Tongue (tissue), 3 donors: ENCODE measurements at places on chromosomes 6 and 20. TPM values are rescaled to one million over a fixed set of nuclear protein-coding genes. Genes with fewer than 3 reads are reported as not detected.

The CNBD2 gene
- 1.9 TPM for total RNA-seq

- no peak for DNase-seq
Observed at GRCh38 chr20:17914957-17915356, 53.6 kb downstream of the SNX5 start.

DNA sequence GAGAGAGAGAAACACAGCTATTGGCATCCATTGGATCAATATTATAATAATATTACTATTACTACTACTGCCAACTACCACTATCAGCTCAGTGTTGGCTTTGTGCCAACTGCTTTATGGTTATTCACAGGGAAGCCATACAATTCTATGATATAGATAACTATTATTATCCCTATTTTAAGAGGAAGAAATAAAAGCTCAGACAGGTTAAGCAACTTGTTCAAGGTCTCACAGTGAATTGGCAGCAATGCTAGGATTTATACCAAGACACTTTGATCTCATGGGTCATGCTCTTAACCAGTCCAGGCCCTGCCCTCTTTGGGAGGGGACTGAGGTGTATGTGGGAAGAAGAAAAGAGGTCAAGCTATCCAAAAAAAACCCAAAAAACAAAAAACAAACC lies 82.0 kb upstream of the TRAF3IP2 start:
- no peak for DNase-seq

GRCh38 chr6:136137739-136138402 lies 112.2 kb downstream of the MTFR2 start:
- DNase-seq = no peak

DNA sequence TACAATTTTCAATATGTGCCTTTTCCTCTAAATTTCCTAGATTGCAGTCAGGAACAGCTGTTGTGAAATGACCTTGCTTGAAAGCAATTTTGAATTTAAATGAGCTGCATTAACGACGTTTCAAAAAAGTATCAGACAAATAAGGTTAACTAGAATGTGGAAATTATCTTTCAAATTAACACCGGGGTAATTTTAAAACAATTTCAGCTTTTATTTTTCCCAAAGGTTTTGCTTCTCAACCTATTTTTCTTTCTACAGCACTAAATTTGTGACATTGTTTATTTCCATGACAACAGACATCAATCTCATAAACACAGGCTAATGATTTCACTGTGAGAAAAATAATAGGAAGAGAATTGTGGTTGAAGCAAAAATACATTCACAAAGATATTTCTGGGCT lies 38.5 kb downstream of the COL12A1 start:
- DNase-seq = peak; percentile 27

The RSPO4 gene
- not detected for total RNA-seq

The SLC17A9 gene
- 2.3 TPM for total RNA-seq

DNA sequence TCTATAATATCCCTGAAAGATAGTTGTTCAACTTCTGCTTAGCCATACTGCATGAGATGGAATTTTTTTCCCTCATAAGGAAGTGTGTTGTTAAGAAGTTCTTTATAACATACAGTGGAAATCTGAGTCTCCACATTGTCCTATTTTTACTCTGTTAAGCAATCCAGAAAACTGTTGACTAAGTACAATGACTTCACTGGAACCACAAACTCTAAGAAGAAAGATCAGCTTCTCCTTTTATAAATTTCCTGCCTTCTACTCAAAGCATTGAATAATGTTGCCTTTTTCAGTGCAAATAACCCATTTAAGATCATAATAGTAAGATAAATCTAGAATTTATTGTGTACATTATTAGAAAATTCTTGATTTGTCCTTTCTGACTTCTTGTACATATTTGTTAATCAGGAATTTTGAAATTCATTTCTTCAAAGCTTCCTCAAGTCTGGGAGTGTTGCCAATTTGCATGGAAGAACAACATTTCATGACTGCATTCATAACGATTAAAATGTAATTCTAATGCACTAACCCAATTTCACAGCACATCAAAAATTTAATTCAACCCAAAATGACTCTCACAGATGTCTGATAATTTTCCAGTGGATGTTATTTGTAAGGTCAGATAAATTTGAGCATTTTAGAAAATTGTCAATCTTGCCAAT lies 45.6 kb upstream of the ANKEF1 start:
- peak; percentile 52 for DNase-seq

The SLC22A3 gene
- total RNA-seq = 41.6 TPM

DNA sequence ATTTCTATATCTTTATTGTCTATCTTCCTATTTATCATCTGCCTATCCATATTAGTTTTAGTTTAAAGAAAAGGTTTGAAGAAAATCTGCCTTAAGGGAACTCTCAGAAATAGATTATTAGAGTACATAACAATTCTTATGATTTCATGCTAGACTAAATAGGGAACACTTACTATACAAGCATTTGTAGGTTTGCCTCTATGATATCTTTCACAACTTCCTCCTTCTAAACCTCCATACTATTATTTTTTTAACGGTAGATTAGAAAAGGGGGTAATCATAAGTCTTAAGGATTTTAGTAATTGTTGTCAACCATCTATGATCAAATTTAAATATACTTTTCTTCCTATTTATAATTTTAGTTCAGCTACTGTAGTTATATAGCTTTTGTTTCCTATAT lies 11.6 kb upstream of the DSE start:
- no peak for DNase-seq

GRCh38 chr6:163094881-163095280 lies 319.6 kb upstream of the QKI start:
- no peak for DNase-seq

The EYA2 gene
- 1.3 TPM for total RNA-seq

GRCh38 chr6:156801712-156802111 lies 24.5 kb downstream of the ARID1B start:
- DNase-seq = no peak

DNA sequence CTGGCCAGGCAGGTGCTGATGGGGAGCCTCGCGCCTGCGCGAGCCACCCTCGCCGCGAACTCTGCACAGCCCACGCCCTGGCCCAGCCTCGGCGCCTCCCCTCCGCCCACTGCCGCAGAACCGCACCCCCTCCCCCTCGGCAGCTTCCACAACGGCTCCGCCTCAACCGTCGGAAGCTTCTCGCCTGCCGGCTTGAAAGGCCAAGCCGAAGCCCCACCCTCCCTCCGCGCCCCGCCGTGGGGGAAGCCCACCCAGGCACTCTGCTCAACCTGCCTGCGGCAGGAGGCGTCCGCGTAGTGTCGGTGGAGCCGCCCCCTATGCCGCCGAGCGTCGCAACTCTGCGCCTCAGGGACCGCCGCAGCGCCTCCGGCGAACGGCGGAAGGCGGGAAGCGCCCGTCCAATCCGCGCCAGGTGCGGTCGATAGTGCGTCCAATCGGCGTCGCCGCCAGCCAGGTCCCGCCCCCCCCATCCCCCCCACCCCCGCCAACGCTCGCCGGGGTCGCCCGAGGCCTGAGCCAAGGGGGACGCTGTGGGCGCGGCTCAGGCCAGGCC lies at the start of gene SYCP2:
SYCP2 (minus strand) TSS at position 342 of the 553 bp plus-strand sequence. CDS start 11,224 bp downstream, outside the sequence.
- peak; percentile 54 for DNase-seq
